ENCODE measurements at places on chromosomes 12 and 14.
A peak's percentile ranks its signal among the peaks of the same experiment; 100 is the strongest.

DNA sequence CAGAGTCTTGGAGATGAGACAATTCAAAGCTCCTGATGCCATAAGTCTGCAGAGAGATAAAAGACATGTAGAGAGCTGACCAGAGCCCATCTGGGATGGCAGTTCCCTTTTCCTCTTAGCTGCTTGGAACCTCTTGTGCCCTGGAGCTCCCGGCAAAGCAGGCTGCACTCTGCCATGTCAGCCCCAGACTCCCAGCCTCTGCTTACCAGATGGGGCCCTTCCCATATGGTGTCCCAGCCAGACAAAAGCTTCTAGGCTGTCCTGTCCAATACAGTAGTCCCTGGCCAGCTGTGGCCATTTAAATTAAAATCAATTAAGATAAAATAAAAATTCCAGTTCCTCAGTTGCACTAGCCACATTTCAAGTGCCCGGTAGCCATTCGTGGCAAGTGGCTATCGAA is 303.9 kb downstream of the TTC6 start:
- no peak for DNase-seq

DNA sequence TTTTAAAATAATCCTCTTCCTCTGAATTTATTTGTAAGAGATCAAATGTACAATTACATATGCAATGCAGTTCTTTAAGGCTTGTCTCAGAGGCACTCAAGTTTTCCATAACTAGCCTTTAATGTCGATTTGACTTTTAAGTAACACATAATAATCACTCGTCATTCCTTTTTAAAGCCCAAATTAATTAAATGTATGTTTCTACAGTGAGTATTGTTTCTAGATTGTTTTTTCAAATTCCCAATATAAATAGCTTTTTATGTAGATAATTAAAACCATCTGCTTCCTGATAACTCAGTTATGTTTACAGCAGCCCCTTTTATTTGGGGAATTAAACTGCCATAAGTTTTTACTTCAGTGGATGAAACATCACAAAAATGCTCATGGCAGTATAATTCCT is 185.1 kb downstream of the ETNK1 start:
- DNase-seq: peak; percentile 19

- DNase-seq: no peak
Observed at GRCh38 chr14:51498411-51499227, 153.1 kb upstream of the FRMD6 start.

DNA sequence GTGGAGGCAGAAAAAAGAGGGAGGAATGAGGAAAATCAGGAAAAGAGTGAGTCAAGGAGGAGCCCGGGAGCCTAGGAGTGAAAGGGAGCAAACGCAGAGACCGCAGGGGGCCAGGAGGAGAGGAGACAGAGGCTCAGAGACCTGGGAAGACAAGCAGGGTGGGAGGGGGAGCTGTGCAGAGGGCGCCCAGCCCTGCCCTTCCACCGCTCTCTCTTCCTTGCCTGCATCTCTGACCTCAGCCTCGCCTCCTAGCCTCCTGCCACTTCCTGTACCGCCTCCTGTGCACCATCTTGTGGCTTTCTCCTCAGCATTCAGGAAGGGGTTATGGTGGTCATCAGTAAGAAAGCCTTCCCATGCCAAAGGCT is 1.3 kb downstream of the CLSTN3 start:
- DNase-seq: no peak

DNA sequence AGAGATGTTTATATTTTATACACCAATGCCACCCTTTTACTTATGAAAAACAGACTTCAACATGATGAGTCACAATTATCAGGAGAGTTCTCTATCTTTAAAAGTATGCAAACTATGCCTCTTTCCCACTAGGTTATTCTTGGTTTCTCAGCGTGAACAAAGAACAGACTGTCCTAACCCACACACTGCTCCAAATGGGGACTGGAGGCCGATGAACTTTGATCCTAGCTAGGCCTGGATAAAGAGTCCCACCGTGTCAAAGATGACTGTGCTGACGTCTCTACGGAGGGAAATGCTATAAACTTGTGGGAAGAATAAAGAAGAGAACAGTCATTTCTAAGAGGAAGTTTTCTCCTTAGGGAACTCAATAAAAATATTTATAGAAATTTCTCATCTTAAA is 160.1 kb downstream of the EPS8 start:
- DNase-seq: no peak

DNA sequence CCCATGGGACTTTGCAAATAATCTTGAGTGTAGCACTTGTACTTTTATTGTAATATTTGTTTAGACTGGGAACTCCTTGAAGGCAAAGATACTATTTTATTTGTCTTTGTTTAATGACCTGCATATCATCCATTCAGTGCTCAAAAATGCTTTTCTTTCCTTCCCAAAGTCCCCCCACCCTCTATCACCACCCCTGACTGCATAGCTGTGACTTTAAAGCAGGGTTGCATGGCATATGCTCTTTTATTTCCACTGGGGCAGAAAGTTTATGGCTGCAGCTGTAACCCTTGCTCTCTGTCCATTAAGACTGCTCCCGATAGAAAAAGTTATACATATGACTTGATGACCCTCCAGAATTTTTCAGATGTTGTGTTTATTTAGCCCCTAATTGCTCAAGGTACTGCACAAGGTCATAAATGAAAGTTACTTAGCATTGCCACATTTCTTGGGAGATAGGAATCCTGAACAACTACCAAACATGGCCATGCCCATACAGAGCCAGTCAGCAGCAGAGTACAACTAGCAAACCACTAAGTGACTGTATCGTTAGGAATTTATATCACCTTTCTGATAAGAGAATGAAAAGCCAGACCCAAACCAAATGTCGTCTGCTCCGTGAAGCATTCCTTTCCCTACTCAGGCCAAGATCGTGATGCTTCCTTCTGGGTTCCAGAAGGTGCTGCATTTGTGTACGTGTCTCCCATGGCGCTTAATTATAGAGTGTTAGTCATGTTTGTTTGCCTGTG is 114.3 kb downstream of the DIP2B start:
- DNase-seq: no peak

- no peak for DNase-seq
Observed at GRCh38 chr12:43349863-43350262, 202.1 kb downstream of the ADAMTS20 start.

DNA sequence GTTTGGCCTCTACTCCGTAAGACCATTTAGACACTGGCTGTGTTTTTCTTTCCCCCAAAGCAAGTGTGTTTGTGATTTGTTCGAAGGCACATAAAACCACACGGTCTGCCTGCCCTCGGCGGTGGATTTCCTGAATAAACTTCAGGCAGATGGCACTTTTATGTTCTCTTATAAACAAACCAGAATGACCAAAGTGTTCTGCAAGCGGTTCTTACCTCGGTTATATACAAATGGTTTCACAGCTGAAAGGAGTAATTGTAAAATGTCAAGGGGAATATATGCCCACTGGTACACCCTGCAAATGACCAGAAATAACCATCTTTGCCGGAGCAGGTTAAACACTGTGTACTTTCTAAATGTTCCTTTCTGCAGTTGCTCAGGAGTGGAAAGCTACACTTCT is 1475.8 kb upstream of the TMEM132C start:
- DNase-seq: no peak

DNA sequence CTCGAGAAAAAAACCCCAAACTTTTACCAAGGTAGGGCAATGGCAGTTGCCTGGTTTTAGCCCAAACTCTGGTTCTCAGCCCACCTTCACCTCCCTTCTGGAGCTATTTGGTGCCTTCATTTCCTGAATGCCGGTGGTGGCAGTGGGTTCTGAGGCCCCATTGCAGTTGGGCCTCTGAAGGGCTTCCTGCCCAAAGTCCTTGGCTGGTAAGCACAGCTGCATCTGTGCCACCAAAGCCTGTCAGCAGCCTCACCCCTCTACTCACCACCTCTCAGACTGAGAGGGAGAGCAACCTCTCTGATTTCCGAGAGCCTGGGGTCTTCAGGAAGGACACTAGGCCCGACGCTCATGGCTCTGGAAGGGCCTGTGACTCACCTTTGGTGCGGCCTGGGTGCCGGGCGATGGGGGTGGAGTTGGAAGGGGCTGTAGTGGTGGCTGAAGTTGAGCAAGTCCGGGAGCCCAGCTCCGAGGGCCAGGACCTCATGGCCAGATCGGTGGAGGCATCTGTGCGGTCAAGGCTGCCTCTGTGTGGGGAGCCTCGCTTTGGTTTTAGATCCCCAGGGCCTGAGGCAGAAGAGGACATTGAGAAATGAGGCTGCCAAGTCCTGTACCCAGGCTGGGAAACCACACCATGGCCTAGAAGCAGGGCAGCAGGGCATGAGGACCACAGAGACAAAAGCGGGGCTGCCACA is 38.6 kb upstream of the GPR68 start:
- DNase-seq: no peak

Measured in left renal pelvis (tissue), 4 donors.